ENCODE measurements at places on chromosomes 1 and 21.

DNA sequence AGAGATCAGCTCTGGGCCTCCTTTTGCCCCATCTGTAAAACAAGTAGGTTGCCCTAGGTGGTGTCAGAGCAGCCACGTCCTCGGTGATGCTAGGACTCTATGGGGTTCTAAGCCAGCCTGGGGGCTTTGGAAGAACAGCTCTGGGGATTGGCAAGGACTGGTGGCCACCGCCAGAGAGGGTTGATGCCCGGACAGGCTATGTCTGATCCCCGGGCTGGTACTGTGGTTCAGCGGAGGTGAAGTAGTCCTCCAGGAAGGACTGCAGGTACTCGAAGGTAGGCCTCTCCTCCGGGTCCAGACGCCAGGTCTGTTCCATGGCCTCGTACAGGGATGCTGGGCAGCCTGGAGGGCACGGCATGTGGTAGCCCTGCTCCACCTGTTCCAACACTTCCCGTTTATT is 8.8 kb upstream of the AHDC1 start:
- DNase-seq: no peak

- no peak for DNase-seq
Observed at GRCh38 chr1:209319057-209319432, 264.5 kb upstream of the CAMK1G start.

GRCh38 chr21:23694390-23694789 is 1912.9 kb downstream of the MRPL39 start:
- DNase-seq: no peak

DNA sequence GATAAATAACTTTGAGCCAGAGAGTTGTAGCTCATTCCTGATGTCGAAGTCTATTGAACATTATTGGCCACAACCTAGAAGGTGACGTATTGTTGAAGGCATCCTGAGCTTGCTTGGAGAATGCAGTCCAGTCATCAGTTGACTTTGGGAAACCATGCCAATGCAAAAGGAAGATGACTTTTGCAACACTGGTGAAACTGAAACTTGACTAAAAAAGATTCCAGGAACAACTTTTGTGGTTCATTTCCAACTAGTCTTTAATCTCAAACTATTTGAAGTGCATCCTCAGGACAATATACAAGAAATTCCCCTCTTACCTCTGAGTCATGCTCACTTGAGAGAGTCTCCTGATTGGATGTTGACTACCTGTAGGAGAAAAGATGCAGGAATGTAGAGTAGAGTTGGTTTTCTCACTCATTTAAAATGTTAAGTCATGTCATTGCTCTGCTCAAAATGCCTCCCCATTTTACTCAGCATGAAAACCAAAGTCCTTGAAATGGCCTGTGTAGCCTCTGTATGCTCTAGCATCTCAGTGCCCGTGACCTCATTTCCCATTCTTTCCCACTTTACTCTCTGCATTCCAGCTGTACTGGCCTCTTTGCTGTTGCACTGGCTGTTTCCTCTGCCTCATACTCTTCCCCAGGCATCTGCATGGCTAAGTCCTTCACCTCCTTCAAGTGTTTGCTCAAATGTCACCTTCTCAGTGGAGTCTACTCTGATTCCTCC is 24.4 kb upstream of the LEPR start:
- no peak for DNase-seq

GRCh38 chr1:110513511-110513910 is 5.5 kb downstream of the KCNA10 start:
- DNase-seq: no peak

DNA sequence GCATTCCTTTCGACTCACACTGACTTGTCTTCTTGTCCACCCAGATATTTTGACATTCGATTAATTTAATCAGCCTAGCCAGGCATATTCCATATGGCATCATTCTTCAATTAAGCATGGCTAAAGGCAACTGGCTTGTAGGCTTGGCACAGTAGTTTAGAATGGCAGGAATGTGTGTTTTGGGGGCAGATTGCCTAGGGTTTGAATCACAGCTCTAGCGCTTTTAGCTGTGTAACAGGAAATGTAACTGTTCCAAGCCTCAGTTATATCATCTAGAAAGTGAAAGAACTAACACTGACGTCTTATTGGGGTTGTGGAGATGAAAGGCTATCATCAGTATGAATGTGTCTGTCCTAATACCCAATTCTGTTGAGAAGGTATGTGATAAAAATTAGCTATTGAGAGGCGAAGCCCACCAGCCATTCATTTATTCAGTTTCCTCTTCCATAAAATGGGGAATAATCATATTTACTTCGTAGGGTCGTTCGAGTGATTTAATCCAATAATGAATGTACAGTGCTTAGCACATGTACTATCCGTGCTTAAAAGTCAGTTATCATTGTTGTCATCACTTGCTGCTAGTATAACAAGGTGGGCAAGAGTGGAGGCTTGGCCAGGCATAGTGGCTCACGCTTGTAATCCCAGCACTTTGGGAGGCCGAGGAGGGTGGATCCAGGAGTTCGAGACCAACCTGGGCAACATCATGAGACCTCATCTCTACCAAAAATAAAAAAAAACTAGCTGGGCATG is 41.6 kb upstream of the GRHL3 start:
- DNase-seq: no peak

DNA sequence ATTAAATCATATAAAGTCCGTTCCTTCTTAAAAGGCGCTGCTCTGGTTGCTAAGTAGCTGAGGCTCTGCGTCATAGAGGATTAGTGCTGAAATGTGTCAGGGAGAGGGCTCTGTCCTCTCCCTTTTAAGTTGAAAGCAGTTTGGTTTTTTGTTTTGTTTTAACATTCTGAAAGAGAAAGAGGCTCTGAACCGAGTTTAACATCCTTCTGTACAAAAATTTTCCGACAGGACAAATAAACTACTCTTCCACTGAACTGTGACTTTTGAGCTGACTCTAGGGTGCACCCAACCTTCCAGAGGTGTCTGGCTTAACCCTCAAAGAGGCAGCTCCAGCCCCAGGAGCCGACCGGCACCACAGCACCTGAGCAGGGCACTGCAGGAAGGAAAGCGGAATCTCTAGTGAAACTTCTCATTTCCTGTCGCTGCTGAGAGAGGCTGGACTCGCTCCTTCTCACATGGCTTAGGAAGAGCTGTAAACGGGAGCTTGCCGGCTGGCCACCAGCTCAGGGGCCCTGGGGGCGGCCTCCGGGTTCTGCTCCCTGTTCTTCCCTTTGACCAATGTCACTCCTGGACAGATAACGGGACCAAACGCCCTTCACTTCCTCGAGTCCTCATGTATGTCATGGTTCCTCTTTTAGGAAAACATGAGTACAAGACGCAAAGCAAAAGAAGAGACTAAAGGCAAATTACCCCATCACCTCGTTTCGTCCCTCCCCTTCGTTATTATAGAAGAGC is 1.2 kb downstream of the VAV3 start:
- no peak for DNase-seq

- DNase-seq: no peak
Observed at GRCh38 chr1:167428395-167428794, 89.9 kb downstream of the CD247 start.

GRCh38 chr1:8679395-8679800 is 138.0 kb downstream of the RERE start:
- DNase-seq: no peak

DNA sequence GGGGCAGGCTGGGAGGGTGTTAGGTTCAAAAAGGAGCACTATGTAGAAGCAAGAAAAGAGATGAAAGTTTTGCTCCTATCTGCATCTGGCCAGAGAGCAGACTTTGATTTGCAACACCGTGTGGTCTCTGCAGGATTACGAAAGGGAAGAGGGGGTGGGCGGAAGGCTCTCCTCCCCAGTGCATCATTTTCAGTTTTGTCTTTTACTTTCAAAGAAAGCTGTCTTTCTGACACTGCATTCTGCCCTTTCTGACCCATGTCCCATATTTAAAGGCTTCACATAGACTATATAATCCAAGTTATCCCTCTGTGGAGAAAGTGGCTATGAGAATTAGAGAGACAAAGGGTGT is 126.5 kb downstream of the RHOU start:
- no peak for DNase-seq

DNA sequence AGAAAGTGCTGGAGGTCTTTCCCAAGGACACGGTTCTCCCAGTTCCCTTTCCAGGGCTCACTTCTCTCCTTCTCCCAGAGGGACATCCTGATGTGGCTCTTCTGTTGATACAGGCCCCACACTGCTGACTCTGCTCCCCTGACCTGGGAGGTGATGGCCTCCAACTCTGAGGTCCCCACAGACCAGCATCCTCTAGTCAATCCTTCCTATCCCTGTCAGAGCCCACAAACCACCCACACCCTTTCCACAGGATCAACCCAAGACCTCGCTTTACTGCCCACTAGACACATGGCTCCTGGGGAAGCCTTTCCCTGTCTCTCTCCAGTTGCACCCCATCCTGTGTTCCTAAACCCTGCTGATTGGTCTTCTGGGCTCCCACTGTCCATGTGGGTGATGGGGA is 11.6 kb downstream of the SLAMF7 start:
- DNase-seq: no peak

Measured in cortex of kidney (tissue), 1 donor.